ENCODE measurements at places on chromosomes 6 and 20. TPM values are rescaled to one million over a fixed set of nuclear protein-coding genes. Genes with fewer than 3 reads are reported as not detected.

The OR2B6 gene
- not detected for total RNA-seq

The SYCP2 gene
- 2.7 TPM for total RNA-seq

The BYSL gene
- 12.3 TPM for total RNA-seq

The SIRPG gene
- total RNA-seq = not detected

The MCUR1 gene
- 11.6 TPM for total RNA-seq

The CRYBG1 gene
- total RNA-seq = 6.1 TPM

The ADAM33 gene
- total RNA-seq = 2.2 TPM

The ME1 gene
- 20.4 TPM for total RNA-seq

The KIAA0408 gene
- total RNA-seq = 2.0 TPM

The VGLL2 gene
- total RNA-seq = not detected

The SSTR4 gene
- not detected for total RNA-seq

The CTAGE9 gene
- total RNA-seq = not detected

The CRISP3 gene
- not detected for total RNA-seq

The HSPA1L gene
- 1.4 TPM for total RNA-seq

The ERVFRD-1 gene
- not detected for total RNA-seq

The SEMG1 gene
- not detected for total RNA-seq

The PRND gene
- total RNA-seq = not detected

The DYNLT2 gene
- 1.5 TPM for total RNA-seq

The RCAN2 gene
- total RNA-seq = 2.1 TPM

The C6orf47 gene
- total RNA-seq = 19.5 TPM

The GNRH2 gene
- total RNA-seq = not detected

The SIGLEC1 gene
- total RNA-seq = not detected

The WFDC13 gene
- total RNA-seq = not detected

The CD109 gene
- total RNA-seq = 176 TPM

The TNFRSF21 gene
- 0.26 TPM for total RNA-seq

The TMC2 gene
- not detected for total RNA-seq

The SAMD10 gene
- total RNA-seq = 0.65 TPM

The DNAH8 gene
- total RNA-seq = under 0.01 TPM

The AIF1 gene
- not detected for total RNA-seq

All from articular chondrocyte of knee joint (primary cell).